Activated naive CD4-positive, alpha-beta T cell treated with Interleukin-2 at 50 U/mL for 16 hours (primary cell): ENCODE measurements at places on chromosomes 2 and 18.

GRCh38 chr2:176130147-176130956, 847 bp downstream of the HOXD8 start:
- DNase-seq = peak; percentile 16

DNA sequence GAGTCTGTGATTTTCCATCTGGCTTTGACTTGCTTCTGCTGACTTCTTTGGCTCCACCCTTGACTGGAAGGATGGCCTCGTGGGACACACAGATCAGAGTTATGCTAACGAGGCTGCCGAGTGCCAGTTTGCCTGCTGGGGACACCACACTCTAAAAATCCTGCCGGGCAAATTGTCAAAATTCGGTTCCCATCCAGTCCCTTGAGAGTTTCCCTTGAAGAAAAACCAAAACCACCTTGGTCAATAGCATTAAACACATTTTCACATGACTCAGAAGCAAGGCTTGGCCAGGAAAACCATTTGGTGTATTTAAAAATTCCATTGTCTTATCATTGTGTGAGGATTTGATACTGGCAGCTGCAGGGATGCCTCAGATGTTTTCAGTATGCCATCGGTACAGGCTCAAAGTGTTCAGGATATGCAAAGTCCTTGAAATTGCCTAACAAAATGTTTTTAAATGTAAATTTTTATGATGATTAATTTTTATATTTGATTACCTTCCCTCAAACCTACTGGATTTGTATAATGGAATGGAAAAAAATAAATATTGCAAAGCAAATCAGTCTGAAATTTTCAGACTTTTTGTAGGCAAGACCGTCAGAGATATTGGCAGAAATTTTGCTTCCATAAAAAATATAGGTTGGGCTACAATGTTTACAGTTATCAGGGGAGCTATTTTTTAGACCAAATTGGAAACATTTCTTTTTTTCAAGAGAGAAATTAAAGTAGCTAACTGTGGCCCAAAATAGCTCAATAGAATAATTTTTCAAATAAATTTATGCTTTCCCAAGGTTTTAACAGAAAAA, 41.6 kb downstream of the KCNE4 start:
- DNase-seq = no peak

GRCh38 chr2:207952564-207953345, 72.6 kb downstream of the PLEKHM3 start:
- no peak for DNase-seq

- no peak for DNase-seq
Measured at GRCh38 chr2:179239838-179240237, 24.8 kb downstream of the SESTD1 start.

GRCh38 chr18:53785811-53786210, 438.7 kb downstream of the MBD2 start:
- no peak for DNase-seq

GRCh38 chr2:35989503-35989902, 366.1 kb upstream of the CRIM1 start:
- DNase-seq = no peak

DNA sequence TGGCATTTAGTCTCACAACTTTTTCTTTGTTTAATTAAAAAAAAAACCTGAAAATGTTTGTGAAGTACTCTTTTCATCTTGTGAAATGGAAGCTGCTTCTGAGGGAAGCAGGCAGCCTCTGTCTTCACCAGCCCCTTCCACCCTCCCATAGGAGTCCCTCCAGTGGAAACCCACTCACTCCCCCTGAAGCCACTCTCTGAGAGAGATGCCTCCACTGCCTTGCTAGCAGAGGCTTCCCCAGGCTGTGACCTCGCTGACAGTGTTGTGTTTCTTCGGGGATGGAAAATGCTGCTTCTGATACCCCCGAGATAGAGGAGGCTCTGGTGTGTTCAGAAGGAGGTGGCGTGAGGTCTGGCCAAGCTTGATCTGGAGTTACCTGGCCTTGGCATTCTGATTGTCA, 59.9 kb downstream of the SH3RF3 start:
- DNase-seq = no peak

- DNase-seq = no peak
Measured at GRCh38 chr2:217859926-217860325, 142.9 kb downstream of the TNS1 start.

DNA sequence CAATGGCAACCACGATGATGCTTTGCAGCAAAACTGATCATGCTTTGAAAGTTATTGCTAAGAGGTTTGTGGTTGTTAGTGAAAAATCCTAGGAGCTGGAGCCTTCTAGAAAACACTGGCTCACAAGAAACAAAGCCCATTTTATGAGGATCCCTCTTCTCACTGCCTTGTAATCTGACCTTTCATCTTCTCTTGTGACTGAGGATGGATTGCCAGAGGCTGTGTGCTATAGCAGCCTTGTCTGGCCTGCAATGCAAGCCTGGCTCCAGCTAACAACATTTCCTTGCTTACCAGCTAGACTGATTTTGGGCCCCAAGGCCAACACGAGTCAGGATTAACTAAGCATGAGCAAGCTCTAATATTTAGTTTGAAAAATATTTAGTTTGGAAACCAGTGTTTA, 13.1 kb downstream of the PIEZO2 start:
- no peak for DNase-seq

DNA sequence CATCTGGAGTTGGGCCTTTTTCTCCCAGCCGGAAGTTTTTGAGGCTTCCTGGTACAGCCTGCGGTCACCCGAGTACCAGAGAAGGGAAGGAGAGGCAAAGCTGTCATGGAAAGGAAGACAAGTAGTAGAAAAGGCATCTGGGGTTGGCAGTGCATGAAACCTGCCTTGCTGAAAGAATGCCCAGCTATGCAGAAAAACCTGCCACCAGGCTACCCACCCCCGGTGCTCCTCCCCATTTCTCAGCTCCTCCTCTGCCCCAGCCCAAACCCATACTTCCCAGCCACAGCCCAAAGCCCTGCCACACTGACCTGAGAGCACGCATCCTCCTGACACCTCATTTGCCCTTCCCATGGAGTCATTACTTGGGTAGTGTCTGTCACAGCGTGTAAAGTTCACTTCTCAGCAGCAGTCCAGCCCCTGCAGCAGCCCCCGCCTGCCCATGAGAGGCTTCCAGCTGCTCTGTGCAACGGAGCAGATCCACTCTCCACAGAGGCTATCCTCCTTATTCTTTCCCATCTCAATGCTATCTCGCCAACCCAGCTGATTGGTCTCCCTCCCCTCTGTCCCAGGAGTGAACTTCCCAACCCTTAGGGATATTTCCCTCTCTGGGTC, 40.4 kb upstream of the MAL start:
- DNase-seq = no peak

GRCh38 chr2:15939854-15940660, at the start of gene MYCN:
TSS of gene MYCN (plus strand) at chr2:15940550. CDS start at chr2:15942065, 1,515 bp downstream.
- peak; percentile 25 for DNase-seq

GRCh38 chr18:59927246-59927825, 27.5 kb downstream of the PMAIP1 start:
- DNase-seq = peak; percentile 19

DNA sequence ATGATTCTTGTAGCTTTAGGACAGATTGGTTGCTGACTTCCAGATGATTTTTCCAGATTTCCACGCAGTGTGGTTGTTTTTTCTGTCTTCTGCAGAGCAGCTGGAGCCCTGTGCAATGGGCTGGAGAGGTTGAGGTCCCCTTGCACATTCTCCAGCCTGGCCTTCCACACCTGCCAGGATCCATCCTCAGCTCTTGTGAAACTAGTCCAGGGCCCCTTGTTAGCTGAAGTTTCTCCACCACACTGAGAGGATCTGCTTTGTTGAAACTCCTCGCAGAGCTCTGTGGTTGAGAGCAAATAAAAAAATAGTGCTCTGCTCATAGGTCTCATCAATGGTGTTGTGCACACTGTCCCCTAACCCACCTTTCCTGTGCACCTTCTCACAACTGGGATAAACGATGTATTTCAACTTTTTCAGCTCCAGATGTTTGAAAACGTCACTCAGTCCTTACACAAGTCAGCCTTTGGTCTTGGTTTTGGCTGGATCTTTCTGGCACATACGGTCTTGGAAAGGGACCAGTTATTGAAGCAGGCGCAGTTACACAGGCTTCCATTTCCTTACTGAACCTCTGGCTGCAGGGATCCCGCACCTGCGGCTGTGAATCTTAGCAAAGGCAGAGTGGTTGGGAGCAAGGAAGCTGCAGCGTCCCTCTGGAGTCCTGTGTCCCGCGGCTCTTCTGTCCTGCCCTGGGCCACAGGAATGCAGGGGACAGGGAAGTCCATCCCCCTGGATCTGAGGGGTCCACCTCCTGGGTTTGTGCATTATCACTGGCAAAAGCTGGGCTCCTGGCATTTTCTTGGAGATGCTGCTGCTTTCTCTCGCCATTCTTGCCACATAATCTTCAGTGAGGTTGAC, 272.0 kb upstream of the DSEL start:
- no peak for DNase-seq

GRCh38 chr2:147689220-147689909, 155.5 kb upstream of the ACVR2A start:
- no peak for DNase-seq

DNA sequence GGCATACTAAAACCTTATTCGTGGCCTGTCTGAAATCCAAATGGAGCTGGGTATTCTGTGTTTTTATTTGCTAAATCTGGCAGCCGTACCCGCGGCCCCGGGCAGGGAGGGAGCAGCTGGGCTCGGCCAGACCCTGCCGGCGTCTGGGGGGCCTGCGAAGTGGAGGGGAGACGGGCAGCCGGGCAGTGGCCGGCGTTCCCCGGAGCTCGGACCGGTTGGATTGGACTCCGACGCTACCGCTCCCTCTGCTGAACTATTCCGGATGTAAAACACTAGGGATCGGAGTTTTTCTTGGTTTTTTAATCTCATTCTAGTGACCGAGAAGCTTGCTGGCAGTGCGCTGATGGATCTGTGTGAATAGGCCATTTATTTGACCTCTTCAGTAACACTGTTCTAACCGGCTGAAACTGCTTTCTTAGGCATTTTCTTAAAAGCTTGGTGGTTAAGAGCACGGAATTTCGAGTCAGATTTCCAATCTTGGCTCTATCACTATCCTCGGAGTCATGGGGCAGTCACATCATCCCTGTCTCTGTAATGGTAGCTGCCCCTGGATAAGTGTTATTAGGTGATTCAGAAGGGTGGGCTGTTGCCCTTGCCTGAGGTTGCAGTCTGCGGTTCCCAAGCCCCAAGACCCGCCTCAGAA, 694 bp downstream of the UNC50 start:
- DNase-seq = no peak

- DNase-seq = no peak
Measured at GRCh38 chr2:62801110-62801509, 95.6 kb downstream of the EHBP1 start.

GRCh38 chr2:99140860-99141109, 722 bp upstream of the C2orf15 start:
- DNase-seq = no peak

GRCh38 chr2:230660294-230661060, 52.2 kb upstream of the CAB39 start:
- DNase-seq = peak; percentile 47

- no peak for DNase-seq
Measured at GRCh38 chr2:201144101-201145051, 28.4 kb downstream of the CFLAR start.

DNA sequence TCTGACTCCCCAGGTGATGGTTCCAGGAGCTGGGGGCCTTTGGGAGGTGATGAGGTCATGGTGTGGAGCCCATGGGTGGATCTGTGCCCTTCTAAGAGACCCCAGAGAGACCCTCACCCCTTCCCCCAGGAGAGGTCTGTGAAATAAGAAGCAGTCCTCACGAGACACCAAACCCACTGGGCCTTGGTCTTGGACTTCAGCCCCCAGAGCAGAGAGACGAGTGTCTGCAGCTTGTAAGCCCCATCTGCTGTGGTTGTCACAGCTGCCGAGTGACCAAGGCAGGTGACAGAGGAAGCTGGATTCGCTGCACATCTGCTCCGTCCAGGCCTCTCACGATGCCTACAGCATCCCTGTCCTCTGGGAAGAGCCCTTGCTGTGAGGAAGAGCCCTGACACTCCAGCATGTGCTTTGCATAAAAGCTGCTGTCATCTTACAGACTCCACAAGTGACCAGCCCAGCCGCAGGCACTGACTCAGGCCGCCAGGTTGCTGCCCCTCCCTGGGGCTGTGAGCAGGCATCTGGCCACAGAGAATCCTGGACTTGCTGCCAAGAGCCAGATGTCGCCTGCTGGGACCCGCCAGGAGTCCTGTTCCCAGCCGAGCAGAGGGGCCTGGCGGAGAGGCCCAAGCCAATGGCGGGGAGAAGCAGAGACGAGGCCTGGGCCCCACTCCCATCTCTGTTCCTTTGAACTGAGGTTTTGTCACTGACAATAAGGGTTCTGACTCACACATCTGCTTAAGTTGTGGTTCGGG, 150.8 kb downstream of the PXDN start:
- no peak for DNase-seq

- no peak for DNase-seq
Measured at GRCh38 chr2:179177694-179178093, 86.9 kb downstream of the SESTD1 start.

GRCh38 chr2:168137510-168138180, 109.8 kb downstream of the STK39 start:
- DNase-seq = no peak

DNA sequence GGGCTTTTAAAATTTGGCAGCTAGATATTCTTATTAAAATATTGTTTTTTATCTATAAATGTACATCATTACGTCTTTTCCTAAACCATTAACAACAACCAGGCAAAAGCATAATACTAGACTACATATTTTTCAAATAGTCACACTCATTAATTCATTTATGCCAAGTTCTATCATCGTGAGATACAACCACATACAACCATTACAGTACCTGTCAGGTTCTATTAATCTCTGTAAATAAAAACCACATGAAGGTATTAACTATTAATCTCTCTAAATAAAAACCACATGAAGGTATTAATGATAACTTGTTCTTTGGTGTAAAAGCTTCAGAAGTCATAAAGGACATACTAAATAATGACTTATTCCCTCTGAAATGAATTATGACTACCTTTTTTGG, 432.7 kb downstream of the TMX3 start:
- DNase-seq = no peak

- no peak for DNase-seq
Measured at GRCh38 chr2:182587831-182588230, 128.2 kb upstream of the DNAJC10 start.

DNA sequence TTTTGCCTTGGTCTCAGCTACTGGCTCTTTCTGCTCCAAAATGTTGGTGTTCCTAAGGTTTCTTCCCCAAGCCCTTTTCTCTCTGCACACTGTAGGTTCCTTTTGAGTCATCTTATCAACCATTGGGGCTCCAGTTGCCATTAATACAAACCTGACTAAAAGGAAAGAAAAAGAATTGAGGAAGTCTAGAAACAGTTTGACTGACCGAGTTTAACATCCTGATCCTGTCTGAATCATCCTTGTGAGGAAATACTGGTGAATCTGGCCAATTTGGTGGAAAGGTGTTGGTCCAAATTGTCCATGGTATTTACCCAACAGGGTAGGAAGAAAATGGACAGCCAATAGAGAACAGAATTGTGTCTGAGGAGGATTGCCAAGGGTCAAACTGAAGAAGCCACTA, 38.3 kb downstream of the CRYGD start:
- DNase-seq = no peak

- no peak for DNase-seq
Measured at GRCh38 chr2:226304308-226304707, 495.3 kb downstream of the IRS1 start.

- no peak for DNase-seq
Measured at GRCh38 chr2:212682937-212683336, 144.3 kb upstream of the ERBB4 start.
